Stimulated activated CD8-positive, alpha-beta memory T cell treated with anti-CD3 and anti-CD28 coated beads, Interleukin-7, amount 100 ng/mL, for 1 hour (primary cell): ENCODE measurements at places on chromosomes 5 and 9.

GRCh38 chr5:38718771-38719391, 126.9 kb upstream of the OSMR start:
- no peak for DNase-seq

DNA sequence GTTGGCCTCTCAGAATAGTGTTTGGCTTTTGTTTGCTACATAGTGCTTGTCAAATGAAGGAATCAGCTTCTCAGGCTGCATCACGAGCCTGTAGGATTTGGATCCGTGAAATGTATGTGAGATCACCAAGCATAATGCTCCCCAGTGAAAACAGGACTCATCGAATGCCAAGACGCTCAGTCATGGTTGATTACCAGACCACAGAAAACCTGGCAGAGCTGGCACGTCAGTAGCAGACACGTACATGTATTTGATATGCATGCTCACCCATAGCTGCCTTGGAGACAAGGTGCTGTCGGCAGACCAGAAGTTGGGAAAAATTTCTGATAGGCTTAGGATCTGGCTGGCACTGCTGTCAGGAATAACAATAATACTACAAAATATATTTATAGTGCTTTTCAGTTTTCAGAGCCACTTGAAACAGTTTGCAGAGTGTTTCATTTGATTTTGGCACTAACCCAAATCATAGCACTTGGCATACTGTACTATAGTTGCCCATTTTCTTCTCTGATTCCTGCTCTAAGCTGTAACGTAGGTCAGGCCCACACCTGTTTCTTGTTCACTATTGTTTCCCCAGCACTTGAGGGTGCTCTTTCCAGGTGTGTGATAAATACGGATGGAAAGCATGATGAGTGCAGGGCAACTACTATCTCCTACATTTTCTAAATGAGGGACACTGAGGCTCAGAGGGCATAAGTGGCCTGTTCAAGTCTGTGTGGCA, 226.1 kb downstream of the NR3C1 start:
- DNase-seq: no peak

DNA sequence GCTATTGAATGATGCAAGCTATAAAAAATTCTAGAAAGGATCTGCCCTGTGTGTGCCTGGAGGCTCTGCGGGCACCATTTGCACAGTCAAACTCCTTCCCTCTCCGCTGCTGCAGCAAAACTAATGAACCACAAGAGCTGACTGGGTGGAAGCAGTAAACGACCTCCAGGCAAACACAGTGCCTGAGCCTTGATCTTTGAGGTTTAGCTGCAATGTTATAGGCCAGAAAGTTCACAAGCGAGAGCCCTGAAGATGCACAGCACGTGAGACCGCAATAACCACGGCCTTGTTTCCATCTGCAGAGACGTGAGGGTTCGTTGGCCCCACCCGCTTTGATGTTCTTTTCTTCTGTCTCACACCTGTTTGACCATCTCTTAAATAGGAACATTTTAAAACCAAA, 69.2 kb upstream of the S1PR3 start:
- no peak for DNase-seq

- DNase-seq: no peak
These were observed 15.8 kb downstream of the MARCHF3 start for GRCh38 chr5:127014573-127014972.

GRCh38 chr9:119853126-119853525, 483.9 kb upstream of the BRINP1 start:
- DNase-seq: no peak

DNA sequence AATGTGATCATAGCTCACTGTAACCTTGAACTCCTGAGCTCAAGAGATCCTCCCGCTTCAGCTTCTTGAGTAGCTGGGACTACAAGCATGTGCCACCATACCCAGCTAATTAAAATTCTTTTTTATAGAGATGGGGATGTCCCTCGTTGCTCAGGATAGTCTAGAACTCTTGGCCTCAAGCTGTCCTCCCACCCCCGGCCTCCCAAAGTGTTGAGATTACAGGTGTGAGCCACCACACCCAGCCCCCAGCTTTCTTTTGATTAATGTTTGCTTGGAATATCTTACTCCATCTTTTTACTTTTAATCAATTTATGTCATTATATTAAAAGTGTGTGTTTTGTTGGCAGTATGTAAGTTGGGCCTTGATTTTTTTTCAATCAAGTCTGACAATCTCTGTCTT, 59.4 kb upstream of the EXOC3 start:
- DNase-seq: no peak

GRCh38 chr9:2087500-2088313, 72.6 kb downstream of the SMARCA2 start:
- no peak for DNase-seq

GRCh38 chr9:119961774-119962424, 592.7 kb upstream of the BRINP1 start:
- no peak for DNase-seq

GRCh38 chr5:453725-454481, 10.9 kb downstream of the EXOC3 start:
- no peak for DNase-seq

GRCh38 chr5:58599217-58599616, 16.3 kb downstream of the RAB3C start:
- no peak for DNase-seq

- DNase-seq: no peak
These were observed 145.9 kb upstream of the ZNF608 start for GRCh38 chr5:124892185-124892848.

DNA sequence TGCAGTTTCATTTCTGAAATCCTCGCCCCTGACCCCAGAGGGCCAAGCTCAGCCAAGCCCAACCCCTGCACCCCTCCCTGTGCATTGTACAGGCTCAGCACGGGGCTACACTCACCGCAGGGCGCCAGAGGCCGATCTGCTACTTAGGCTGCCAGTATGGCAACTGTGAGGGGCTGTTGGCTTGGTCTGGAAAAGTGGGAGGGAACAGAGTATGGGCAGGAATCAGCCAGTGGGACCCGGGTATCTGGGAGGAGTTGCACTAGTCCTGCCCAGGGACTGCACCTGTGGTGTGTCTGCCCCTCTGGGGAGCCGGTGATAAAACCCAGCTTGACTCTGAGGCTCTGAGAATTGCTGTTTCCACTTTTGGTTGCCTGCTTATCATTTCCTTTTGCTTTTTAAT, 167.4 kb upstream of the KIF2A start:
- no peak for DNase-seq

DNA sequence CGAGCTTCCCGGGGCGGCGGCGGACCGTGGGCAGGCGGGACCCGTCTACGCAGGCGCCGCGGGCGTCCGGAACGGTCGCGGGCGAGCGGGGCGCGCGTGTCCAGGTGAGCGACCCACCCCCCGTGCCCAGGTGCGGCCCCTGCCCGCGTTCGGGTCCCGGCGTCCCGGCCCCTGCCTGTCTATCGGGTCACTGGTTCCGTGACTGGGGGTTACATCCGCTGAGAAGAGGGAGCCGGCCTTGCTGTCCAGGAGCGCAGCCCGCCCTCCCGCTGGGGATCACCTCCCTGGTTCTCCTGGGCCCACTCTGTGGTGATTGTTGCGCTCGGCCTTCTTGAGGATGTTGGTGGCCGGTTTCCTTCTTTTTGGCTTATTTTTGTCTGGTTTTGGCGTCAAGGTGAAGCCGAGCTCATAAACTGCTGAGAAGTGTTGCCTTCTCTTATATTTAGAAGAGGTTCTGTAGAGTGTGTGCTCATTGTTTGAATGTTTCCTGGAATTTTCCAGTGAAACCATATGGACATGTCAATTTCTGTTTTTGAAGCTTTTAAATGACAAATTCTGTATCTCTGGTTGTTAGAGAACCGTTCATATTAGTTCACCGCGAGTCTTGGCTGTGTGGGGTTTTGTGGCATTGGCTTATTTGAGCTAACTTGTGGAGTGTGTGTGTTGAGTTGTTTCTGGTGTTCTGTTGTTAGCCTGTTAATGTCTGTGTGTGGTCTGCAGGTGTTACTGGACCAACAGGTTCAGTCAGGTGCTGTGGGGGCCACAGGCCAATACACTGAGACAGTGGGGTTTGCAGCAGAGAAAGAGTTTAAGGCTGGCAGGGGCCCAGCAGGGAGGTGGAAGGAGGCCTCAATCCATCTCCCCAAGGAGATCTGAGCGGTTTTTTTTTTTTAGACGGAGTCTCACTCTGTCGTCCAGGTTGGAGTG, 621 bp downstream of the CEP72 start:
- DNase-seq: no peak

GRCh38 chr5:158951436-158952247, 148.1 kb downstream of the EBF1 start:
- no peak for DNase-seq

DNA sequence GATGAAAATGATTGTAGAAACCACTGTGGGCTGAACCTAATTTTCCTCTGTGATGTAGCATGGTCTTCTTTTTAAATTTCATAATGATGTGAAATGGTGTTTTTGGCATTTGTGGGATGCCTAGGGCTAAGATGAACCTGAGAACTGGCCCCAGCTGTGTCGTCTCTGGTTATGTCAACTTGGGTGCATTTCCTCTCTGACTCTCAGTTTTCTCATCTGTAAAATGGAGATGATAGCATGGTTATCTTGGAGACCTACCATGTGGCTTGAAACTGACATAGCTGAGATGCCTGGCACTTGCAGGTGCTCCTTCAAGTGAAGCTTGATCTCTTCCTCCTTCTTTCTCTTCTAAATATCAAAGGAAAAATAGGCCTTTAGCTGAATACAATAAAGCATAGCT, 77.8 kb downstream of the BOD1 start:
- no peak for DNase-seq

DNA sequence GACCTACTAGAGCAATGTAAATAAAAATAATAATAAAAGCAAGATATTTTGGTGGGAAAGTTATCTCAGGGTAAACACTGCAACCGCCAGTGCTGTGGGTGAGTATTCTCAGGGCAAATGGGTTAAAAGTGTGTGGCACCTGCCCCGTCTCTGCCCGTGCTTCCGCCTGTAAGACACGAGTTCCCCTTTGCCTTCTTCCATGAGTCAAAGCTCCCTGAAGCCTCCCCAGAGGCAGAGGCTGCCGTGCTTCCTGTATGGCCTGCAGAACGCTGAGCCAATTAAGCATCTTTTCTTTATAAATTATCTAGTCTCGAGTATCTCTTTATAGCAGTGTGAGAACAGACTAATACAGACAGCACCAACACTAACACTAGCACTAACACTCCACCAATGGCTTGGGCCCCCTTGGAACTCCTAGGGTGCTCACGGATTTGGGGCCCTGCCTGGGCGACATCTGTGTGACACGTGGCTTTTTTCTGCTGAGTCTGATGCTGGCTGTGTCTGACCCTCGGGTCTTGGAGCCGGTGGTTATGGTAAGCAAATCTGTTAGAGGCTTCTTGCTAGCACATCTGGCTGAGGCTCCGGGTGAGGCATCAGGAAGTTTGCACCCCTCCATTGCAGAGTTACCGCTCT, 10.6 kb downstream of the PLEKHG4B start:
- no peak for DNase-seq

GRCh38 chr9:16727452-16728136, 142.9 kb downstream of the BNC2 start:
- DNase-seq: no peak

GRCh38 chr5:168123631-168124528, 167.6 kb upstream of the WWC1 start:
- DNase-seq: no peak

DNA sequence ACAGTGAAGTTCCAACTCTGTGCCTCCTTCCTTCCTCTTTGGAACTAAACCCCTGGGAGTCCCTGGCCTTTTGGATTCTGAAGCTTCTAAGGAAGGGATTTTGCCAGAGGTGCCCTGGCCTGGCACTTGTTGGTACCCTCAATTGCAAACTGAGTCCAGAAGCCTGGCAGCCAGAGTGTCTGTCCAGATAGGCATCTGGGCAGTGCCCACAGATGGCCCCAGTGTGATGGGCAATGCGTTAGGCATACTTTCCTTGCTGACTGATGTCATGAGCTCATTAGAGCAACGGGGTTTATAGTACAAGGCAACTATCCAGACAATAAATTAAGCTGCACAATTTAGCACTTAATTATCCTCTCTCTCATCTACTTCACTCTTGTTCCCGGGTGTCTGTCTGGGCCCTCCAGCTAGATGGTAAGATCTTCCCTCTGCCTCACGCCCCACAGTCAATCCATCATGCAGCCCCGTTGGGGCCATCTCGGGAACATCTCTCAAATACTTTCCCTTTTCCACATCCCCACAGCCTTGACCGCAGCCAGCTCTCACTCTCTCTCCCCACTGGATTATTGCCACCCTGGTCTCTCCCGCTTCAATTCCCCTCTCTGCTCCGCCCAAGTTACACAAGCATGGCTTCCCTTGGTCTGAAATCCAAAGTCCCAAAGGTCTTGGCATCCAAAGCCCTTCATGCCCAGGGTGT, 157.5 kb upstream of the SMIM23 start:
- no peak for DNase-seq

- DNase-seq: no peak
These were observed 174.9 kb upstream of the DMAC1 start for GRCh38 chr9:7974335-7974960.

DNA sequence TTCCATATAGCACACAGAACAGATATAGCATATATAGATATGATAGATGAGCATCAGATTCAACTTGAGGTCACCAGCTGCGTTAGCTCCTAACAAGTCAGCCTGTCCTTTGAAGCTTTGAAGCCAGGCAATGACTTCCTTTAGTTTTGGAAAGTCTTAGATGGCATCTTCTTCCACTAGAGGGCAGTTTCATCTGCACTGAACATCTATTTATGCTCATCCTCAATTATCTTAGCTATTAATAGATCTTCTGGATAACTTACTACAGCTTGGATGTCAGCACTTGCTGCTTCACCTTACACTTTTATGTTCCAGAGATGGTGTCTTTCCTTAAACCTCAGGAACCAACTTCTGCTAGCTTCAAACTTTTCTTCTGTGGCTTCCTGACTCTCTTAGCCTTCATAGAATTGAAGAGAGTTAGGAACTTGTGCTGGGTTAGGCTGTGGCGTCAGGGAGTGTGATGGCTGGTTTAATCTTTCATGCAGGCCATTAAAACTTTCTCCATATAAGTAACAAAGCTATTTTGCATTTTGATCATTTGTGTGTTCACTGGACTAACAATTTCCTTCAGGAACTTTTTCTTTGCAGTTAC, 1401.4 kb downstream of the EFNA5 start:
- DNase-seq: no peak

DNA sequence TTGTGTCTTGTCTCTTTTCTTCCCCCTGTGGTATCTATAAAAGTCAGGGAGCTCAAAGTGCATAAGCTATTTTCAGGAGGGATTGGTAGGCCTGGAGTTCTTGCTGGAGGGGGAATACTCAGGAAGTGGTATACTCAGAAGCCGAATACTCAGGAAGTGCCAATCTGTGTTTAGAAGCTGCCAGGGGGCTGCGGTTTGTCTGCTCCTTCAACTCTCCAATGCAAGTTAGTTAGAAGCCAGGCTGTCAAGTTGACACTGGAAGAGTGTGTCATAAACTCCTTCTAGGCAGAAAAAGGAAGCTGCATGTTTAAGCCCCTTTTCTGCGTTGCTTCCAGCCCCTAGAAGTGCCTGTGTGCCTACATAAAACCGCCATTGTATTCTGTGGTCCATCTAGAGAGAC, 366.5 kb downstream of the TAF11L14 start:
- no peak for DNase-seq

- DNase-seq: no peak
These were observed 26.9 kb upstream of the TMEM250 start for GRCh38 chr9:136145580-136145979.

- DNase-seq: no peak
These were observed 45.9 kb upstream of the CEMIP2 start for GRCh38 chr9:71814226-71814625.

GRCh38 chr9:86098824-86099700, at the start of gene GOLM1:
GOLM1 (minus strand) TSS chr9:86099558; CDS start chr9:86079320, 20,238 bp downstream.
- DNase-seq: no peak

- peak; percentile 6 for DNase-seq
These were observed 47.6 kb downstream of the THBS4 start for GRCh38 chr5:80082731-80083100.
